Stimulated activated CD4-positive, alpha-beta T cell treated with anti-CD3 and anti-CD28 coated beads, Interleukin-12 subunit alpha, Interleukin-12 subunit beta, amount 100 ng/mL, for 4 hours (primary cell): ENCODE measurements at places on chromosomes 6 and 20.

DNA sequence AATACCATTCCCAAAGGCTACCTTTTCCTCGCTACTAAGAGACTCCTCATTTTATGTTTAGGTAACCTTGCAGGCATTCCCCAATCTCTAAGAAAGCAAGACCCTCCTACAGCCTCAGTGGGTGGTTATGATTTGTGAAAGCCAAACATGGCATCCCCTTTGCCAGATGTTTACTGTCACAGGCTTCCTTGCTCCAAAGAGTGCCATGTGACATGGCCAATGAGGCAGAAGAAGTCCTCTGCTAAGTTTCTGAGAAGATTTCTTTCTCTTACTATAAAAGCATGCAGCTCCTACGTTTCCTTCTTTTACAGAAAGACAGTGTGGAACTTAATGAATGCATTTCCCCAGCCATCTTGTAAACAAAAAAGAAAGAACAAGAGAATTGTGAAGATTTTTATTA is 688.2 kb downstream of the TBC1D32 start:
- no peak for DNase-seq

GRCh38 chr6:14082771-14083170 is 34.8 kb upstream of the CD83 start:
- no peak for DNase-seq

- DNase-seq = peak; percentile 38
Observed at GRCh38 chr20:41095110-41095969, 42.0 kb upstream of the PLCG1 start.

DNA sequence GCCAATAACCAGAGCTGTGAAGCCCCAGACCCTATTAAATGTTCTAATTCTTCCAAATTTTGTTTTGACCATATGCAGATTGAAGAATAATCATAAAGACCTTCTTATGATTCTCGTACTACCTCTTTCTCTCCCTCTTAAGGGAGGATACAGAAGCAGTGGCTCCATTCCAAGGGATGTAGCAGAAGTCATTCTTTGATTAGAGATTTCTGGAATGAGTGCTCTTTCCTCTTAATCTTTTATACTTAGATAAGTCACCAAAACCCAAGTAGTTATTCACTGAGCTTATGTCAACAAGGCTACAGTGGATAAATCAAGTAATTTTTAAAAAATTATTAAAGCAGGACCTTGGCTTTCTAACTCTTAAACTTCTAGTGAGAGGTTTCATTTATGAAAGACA is 266.0 kb upstream of the STXBP5 start:
- no peak for DNase-seq

GRCh38 chr6:36649701-36650484 is 28.6 kb upstream of the CDKN1A start:
- no peak for DNase-seq

GRCh38 chr6:150377211-150377781 is 8.5 kb downstream of the IYD start:
- no peak for DNase-seq

- no peak for DNase-seq
Observed at GRCh38 chr20:19907326-19908056, 109.7 kb upstream of the NAA20 start.

GRCh38 chr20:8326899-8327298 is 194.8 kb downstream of the PLCB1 start:
- DNase-seq = no peak

GRCh38 chr6:86016077-86016476 is 373.4 kb upstream of the SYNCRIP start:
- DNase-seq = no peak
